Activated naive CD4-positive, alpha-beta T cell treated with anti-CD3 and anti-CD28 coated beads, Interleukin-2, amount 50 U/mL, for 16 hours (primary cell): ENCODE measurements at places on chromosomes 16 and 17.

- DNase-seq, result no peak
Measured at GRCh38 chr16:14303182-14303618, 232.1 kb downstream of the MRTFB start.

GRCh38 chr16:8751481-8752311 is 45.7 kb downstream of the TMEM186 start:
- no peak for DNase-seq

DNA sequence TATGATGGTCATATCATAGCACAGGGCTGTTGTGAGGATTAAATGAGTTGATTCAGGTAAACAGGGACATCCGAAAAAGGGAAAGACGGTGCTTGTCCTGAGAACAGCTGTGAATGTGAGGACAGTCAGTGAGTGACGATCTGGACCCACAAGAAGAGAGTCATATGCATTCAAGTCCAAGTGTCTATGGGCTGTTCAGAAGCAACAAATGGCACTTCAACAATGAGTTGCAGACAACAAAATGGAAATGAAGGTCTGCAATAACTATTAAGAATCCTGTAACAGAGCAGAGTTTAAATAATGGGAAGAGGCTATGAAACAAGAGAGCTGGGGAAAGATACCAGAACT is 100.3 kb downstream of the ADCY9 start:
- no peak for DNase-seq

DNA sequence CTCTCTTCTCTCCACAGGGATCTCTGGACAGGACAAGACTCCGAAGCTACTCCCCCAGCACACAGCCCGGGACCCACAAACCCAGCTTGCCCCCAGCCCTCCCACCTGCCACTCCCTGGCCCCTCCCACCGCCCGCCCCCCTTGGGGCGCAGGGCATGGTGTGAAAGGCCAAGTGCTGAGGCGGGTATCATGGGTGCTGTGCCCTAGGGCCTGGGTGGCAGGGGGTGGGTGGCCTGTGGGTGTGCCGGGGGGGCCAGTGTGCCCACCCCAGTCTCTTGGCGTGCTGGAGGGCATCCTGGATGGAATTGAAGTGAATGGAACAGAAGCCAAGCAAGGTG is 11.4 kb downstream of the THRA start:
- DNase-seq, result no peak

- no peak for DNase-seq
Measured at GRCh38 chr16:64866021-64866420, 255.8 kb downstream of the CDH11 start.

- no peak for DNase-seq
Measured at GRCh38 chr16:79997257-79997656, 396.7 kb upstream of the MAF start.

DNA sequence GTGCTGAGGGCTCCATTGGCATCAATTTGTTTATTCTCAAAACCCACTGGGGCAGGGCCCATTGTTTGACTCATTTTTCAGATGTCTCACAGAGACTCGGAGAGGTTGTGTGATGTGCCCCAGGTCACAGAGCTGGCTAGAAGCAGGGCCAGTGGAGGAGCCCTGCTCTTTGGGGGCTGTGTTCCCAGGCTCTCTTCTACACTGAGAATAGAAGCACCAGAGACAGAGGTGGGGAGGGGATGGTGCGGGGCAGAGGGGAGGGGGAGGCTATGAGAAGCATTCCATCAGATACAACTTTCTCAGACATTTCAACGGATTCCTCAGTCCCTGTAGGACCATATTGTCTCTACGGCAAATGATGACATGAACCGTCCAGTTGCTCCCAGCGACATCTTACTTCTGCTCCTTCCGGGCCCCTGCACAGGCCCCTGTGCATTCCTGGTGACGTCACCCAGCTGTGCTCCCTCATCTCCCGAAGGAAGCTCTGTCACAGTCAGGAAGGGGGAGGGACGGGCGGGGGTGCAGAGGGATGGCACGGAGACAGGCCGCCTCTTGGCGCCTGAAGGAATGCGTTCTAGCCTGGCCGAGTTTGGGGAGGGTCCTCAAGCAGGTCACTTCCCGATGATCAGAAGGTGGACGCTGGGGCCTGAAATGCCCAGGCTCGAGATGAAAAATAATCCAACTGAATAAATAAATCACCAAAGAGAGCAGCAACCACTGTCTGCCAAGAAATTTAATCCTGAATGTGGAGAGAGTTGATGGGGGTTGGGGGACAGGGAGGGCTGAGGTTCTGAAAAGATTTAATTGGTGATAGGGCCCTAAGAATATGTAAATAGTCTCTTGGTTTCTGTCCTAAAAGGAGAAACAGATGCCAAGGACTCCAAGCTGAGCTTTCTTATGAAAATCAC is 114.1 kb downstream of the NOG start:
- DNase-seq, result no peak

GRCh38 chr17:73521376-73521775 is 122.9 kb downstream of the SDK2 start:
- no peak for DNase-seq

DNA sequence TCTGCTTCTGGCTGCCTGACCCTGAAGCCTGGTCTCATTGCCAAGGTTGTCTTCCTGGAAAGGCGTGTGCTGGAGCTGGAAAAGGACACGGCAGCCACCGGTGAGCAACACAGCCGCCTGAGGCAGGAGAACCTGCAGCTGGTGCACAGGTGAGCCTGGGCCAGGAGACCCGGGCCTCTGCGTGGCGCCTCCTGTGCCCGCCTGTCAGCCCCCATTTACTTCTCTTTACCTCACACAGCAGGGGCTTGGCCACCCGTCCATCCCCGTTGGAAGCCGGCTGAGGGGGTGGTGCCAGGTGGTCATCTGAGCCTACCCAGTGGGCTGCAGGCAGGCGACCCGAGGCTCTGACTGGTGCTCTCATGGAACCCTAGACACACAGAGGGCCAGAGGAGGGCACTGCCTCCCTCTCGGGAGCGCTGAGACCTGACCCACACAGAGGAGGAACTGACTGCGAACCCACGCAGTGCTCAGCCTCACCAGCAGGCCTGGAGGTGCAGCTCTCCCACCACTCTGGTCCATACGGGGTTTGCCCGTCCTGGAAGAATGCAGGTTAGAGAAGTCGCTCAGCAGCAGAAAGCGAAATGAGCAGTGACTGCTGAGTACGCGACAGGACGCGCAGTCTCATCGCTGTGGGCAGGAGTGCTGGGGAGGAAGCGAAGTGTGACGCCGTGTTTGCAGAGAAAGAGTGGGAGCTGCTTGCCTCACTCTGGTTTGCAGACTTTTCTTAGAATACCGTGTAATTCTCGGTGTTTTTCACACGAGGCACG is 21.9 kb upstream of the CAPN15 start:
- no peak for DNase-seq

DNA sequence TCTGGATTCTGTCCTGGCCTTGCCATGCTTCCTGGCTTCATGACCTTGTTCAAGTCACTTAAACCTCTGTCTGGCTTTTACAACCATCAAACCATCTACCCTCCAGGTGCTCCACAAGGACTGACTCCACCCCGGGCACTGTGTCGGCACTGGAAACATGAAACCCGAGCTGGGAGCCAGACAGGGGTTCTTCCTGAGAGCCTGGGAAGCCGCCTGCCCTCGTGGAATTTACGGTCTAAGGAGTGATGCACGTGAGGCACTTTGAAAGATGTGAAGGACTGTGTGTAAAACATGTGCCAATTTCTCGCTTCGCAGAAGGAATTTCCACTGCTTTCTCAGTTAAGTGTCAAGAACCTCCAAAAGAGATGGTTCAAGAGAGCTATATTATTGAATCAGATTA is 11.6 kb downstream of the CDK5R1 start:
- DNase-seq, result no peak

GRCh38 chr17:29048440-29049368 is 5.8 kb downstream of the PIPOX start:
- no peak for DNase-seq

DNA sequence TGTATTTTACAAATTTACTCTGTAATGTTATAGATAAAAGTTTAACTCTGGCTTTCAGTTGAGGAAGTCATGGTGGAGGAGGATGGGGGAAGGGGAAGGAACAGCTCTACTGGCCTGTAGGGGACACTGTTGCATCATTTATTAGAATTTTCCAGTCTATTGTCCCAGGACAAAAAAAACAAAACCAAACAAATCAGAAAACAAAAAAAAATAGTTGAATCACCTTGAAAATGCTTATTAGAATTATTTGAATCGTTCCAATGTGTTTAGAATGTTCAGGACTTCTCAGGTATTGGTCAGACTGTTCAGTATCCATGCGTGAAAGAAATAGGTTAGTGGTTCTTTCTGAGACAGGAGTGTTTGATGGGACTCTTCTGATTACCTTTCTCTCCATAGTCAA is 242.0 kb downstream of the FTO start:
- no peak for DNase-seq

DNA sequence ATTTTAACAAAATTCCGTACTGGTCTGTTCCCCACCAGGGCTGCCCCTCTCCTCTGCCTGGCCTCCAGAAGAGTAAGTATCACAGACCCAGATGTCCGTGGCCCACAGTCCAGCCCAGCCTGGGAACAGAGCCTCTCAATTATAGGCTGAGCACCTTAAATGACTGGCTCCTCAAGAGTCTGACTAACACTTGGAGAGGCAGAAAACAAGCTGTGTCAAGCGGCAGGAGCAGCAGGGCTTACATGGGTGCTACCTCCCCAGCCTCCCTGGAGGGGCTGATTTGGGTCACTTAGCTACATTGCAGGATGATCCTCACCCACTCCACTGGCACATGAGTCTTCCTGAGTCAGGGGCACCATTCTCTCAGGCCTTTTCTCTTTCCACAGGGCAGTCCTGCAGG is 209.7 kb downstream of the COPRS start:
- no peak for DNase-seq

DNA sequence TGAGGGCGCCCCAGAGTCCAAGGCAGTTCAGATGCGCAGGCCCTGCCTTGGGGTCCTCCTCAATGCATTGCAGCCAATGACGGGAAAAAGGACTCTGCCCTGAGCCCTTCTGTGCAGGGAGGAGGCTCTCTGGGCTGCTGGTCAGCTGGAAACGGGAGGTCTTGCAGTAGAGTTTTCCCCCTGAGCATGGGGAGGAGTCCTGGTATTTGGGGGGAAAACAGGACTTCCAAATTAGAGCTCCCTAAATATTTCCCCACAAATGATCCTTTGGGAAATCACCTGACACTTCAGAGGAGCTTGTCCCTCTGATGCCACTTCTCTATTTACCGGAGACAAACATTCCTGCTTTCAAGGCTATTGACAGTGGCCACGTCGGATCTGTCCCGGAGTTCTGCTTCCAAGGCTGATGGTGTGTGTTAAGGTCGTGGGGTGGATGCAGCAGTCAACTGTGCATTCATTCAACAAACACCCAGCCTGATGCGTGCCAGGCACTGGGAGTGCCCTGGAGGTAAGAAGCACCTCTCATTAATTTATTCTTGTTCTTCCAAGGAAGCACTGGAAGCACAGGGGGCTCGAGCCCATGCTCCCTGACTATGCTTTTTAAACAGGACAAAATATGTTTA is 73.0 kb upstream of the DNAH17 start:
- no peak for DNase-seq

DNA sequence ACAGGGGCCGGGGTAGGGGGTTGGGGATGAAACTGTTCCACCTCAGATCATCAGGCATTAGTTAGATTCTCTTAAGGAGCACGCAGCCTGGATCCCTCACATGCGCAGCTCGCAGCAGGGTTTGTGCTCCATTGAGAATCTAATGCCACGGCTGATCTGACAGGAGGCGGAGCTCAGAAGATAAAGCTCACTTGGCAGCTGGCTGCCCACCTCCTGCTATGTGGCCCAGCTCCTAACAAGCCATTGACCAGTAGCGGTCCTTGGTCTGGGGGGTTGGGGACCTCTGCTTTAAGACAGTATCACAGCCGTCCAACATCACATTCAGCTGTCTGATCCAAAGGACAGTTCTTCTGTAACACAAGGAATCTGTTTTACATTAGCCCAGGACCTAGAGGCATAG is 62.5 kb downstream of the SLC39A11 start:
- no peak for DNase-seq

DNA sequence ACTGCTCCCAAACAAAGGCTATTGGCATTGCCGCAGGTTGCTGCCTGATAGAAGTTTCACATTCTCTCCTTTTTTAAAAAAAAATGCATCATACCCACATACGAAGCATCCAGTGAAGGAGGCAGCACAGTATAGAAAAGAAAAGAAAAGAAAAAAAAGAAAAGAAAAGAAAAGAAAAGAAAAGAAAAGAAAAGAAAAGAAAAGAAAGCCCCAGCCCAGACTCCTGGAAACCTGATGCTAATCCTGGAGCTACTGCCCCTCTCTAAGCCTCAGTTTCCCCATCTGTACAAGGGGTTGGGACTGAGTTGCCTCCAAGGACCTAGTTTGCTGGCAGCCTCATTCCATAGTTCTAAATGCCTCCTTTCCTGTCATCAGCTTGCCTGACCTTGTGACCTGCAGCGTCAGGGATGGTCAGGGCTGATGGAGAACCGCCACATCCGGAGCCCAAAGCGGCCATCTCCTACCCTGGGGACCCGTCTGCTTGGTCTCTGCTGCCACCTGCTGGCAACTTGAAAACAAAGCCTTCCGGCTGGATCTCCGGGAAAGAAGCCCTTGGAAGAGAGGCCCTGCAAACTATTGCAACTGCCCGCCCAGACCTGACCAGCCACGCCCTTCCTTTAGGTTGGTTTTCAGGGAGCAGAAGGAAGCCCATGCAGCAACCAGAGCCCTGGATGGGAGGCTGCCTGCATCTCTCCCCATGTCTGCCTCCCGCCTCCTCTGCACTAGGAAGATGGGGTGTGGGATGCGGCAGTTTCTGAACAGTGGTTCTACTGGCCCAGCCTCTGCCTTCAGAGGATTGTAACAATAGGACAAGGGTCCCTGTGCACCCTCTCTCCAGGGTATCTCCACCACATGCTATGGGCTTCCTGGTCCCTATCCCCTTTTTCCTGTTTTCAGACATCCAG is 13.0 kb downstream of the AIPL1 start:
- peak; percentile 72 for DNase-seq

DNA sequence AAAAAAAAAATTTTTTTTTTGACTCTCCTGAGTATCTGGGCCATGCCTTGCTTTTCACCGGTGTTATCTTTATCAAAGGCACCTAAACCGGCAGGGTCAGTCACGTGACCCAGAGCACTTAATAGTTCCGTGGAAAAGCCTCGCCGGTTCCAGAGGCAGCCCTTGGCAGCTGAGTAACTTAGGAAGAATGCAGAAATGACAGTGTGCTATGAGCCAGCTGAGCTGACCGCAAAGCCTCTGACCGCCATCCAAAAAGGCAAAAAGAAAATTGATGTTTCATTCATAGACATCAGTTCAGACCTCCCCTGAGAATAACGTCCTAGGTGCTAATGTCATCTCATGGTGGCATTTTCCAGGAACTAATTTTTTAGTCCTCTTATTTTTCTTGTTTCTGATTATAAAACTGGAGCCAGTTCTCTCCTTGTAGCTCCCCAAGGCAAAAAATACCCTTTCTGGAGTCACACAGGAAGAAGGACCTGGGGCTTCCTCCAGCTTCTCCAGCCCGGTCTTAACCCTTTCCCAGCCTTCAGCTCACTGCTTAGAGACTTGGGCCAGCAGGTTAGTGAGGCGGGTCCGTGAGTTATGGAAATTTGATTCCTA is 122.6 kb downstream of the SOCS1 start:
- no peak for DNase-seq

- DNase-seq, result no peak
Measured at GRCh38 chr16:48525201-48526057, 84.6 kb downstream of the N4BP1 start.

DNA sequence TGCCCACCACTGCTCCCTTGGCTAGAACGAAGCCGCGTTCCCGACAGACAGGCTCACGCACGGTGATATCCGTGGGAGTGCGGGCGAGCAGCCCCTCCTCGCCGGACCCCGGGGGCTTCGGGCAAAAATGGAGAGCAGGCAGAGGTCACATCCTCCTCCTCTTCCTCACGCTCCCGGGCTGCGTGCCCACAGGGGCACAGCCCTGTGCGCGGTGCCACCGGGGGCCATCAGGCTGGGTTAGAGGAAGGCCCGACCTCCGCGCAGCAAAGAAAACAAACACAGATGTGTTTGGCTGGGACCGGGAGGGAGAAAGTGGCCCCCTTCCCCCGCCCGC is 519 bp upstream of the NTN1 start:
- DNase-seq, result peak; percentile 14
